ENCODE measurements at places on chromosomes 12 and 14.

DNA sequence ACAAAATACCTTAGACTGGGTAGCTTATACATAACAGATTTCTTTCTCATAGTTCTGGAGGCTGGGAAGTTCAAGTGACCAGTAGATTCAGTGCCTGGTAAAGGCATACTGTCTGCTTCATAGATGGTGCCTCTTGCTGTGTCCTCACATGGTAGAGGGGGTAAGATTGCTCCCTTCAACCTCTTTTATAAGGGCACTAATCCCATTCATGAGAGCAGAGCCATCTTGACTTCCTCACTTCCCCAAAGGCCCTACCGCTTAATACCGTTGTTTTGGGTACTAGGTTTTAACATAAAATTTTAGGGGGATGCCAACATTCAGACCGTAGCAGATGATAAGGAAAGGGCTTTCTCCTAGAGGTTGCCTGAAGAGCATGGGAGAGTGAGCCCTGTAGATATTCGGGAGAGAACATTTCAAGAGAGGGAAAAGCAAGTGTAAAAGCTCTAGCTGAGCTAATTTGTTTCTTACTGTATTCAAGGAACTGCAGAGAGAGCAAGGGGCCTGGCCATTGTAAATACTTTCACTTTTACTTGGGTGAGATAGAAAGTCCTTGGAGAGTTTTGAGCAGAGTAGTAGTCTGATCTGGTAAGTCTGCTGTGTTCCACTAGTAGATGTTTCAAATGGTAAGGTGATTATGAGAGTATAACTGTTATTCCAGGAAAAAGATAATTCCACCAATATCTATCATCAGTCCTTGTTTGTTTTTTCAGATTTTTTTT, 27.3 kb downstream of the FRS2 start:
- no peak for DNase-seq

GRCh38 chr14:41087056-41087455, 519.6 kb upstream of the LRFN5 start:
- DNase-seq, result no peak

DNA sequence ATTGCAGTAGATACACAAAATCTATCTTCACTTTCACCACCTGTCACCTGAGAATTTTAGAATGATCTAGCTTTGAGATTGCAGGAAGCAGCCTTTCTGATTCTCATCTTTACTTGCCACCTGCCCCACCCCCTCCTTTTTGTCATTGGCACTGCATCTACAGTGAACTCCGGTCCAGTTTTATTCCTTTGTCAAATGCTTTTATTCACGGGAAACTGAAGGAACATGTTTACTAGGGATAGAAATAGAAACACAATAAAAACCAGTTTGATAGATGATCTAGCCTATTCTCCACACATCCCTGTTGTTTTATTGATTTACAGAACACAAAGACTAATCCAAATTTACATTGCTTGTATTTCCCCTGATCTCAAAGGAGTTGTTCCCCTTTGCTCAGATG, 471.7 kb upstream of the STXBP6 start:
- DNase-seq, result no peak

- no peak for DNase-seq
These were observed 201.9 kb upstream of the PRICKLE1 start for GRCh38 chr12:42791399-42791798.

DNA sequence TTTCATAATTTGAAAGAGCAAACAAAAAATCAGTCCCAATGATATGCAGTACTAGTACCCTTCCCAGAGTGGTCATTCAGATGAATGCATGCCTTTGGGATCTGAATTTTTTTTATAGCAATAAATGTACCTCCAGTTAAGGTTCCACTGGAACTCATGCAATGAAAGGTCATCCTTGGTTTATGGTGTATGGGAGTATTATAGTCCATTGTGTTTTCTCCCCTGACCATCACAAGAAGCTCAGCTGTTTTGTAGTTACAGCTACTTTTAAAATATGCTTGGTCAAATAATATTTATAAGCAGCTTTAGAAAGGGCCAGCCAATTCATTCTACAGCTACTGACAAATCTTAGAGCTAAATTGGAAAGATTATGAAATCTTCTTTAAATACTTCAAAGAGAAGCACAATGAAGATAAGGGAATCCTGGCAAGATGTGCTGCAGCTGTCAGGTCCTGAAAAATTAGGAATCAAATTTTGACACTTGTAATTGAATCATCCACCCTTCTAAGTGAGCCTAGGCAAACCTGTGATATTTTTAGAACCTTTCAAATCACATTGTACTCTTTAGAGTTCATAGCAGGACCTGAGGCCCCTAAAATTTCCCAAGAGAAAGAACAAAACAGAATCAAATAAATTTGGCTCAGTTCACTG, 46.5 kb downstream of the IFT81 start:
- no peak for DNase-seq

GRCh38 chr12:67442347-67442841, 173.2 kb downstream of the CAND1 start:
- DNase-seq, result no peak

- DNase-seq, result no peak
These were observed 1.4 kb downstream of the SERPINA9 start for GRCh38 chr14:94474581-94475031.

- no peak for DNase-seq
These were observed 27.9 kb upstream of the SPPL3 start for GRCh38 chr12:120932058-120932457.

DNA sequence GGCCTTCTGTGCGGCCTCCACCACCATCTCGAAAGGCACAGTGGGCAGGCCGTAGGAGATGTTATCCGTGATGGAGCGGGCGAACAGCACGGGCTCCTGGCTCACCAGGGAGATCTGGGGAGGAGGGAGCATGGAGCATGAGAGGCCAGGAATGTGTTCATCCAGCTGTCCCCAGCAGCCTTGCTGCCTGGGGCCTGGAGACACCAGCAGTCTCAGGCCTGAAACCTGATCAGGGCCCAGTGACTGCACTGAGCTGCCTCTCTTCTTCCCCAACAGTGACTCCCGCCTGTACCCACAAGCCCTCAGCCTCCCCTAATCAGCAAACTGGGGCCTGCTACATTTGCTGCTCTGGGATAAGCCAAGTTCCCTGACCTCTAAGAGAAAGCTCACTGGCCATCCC, 30.9 kb downstream of the ABCB9 start:
- DNase-seq, result peak; percentile 13

DNA sequence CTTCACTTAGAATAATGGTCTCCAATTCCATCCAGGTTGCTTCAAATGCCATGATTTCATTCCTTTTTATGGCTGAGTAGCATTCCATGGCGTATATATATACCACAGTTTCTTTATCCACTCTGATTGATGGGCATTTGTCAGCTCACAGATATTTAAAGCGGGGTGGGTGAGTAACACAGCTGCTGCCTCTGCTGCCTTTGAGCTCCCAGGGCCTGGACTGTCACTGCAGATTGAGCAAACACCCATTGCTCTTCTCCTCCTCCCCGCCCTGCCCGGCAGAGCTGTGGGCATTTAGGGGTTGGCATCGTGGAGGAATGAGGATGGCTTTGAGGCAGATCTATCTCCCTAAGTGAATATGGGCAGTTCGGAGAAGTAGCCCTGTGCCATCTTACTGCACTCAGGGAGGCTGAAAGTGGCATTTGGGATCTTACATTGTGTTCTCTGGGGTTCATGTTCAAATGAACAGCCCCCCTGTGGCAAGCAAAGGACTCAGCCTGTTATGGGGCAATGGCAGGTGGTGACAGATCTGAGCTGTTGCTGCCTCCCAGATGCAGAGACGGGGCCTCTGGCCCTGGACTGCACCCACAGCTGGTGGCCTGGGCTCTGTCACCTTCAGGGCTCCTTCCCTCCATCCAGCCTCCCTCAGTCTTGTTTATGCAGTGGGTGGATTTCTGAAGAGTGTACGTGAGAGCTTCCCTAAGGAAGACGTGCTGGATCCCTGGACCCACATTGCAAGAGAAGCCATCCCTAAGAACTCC, 4.9 kb downstream of the RFLNA start:
- DNase-seq, result no peak

- DNase-seq, result peak; percentile 91
These were observed 43.4 kb upstream of the ST8SIA1 start for GRCh38 chr12:22377731-22378496.

GRCh38 chr14:31819281-31819680, 257.8 kb upstream of the ARHGAP5 start:
- peak; percentile 17 for DNase-seq

GRCh38 chr12:81329085-81329484, 251.2 kb downstream of the ACSS3 start:
- peak; percentile 15 for DNase-seq

GRCh38 chr14:77488558-77488957, 10.1 kb downstream of the ISM2 start:
- no peak for DNase-seq

- no peak for DNase-seq
These were observed 19.7 kb upstream of the ITPK1 start for GRCh38 chr14:93135399-93135798.

DNA sequence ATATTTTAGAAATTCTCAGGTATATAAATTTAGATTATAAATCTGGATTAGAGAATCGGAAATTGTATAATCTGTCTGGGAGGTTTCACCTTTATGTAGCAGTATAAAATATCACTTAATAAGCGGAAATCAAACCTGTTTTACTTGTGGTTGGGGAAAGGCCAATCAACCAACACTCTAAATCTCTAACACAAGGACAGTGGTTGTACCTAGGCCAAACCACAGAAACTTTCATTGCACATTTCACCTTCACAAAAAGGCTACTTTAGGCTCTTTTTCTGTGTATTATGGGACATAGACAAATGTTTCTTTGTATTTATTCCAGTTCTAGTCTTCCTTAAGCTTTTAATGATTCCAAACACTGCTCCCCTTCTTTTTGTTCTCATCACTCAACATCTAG, 19.8 kb downstream of the ERH start:
- no peak for DNase-seq

DNA sequence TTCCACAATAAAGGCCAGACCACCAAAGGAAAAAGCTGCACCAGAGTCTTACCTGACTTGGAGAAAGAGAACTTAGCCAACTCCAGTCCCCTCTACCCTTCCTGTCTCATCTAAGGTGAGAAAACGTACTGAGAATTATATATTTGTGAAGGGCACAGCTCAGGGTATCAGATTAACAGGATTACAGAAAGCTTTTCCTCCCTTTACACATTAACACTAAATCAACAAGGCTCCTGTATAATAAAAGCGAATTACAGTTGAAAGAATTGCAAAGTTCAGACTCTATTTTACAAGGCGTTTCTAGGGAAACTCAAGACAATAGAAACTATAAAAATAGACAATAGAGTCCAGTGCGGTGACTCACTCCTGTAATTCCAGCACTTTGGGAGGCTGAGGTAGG, 82.7 kb upstream of the RPL10L start:
- no peak for DNase-seq

- no peak for DNase-seq
These were observed 55.6 kb downstream of the OSBPL8 start for GRCh38 chr12:76503957-76504356.

All from trophoblast cell (in vitro differentiated cells and primary cell).